Ascending aorta (tissue), 2 donors: ENCODE measurements at places on chromosomes 4 and X. TPM values are rescaled to one million over a fixed set of nuclear protein-coding genes. Genes with fewer than 3 reads are reported as not detected.

Gene GAB3
- total RNA-seq: 2.9 TPM

Gene TEX13C
- total RNA-seq: not detected

Gene RPGR
- 12.0 TPM for total RNA-seq

Gene DRP2
- 2.4 TPM for total RNA-seq

Gene EXOC1L
- not detected for total RNA-seq

Gene IDS
- total RNA-seq: 82.7 TPM

DNA sequence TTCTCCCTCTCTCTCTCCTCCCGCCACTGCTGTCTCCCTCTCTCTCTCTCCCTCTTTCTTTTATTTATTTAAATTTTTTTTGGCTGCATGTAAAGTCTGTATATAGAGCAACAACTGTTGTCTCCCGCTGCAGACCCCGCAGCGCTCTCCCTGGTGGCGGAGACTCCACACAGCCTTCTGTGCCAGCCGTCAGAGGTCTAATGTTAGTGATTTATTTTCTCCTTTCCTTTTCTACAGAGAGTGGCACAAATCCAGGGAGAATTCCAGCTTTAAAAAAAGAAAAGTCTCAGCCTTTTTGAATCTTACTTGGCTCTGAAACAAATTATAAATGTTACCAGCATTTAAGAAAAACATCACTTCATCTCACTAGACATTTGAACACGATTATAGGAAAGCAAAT is 106.2 kb downstream of the FAM9B start:
- DNase-seq: no peak

DNA sequence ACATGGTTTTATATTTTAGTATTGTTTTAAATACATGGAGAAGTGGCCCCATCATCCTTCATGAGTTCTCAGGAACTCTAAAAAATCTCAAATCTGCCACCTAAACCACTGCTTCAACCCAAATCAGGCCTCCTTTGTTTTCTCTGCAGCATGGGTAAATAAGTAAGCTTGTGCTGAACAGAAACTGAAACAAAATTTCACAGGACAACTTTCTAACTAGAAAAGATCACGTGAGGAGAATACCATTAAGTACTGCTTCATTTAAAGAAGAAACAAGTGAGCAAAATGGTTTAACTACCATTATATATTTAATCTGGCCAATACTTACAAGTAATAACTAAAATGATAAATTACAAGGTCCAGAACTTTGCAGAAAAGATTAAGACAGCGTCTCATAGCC is 2.5 kb downstream of the ARAP2 start:
- no peak for DNase-seq

DNA sequence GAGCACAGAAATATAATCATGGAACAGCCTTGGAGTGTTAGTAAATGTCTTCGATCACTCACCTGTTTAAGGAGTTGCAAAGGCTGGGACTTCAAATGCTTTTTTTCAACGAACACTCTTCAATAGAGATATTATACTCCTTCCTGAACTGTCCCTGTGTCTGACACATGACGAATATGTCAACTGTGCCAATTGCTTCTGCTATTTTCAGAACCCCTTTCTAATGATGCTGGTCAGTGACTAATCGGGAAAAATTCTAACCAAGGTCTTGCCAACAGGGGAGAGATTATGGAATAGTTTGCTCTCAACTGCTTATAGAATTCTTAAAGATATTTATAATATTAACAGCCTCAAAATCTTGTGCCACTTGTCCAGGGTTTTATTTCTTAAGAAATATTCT is 8.5 kb upstream of the KLHL34 start:
- DNase-seq: no peak

GRCh38 chrX:19886883-19887531 is 393 bp downstream of the SH3KBP1 start:
- DNase-seq: no peak

DNA sequence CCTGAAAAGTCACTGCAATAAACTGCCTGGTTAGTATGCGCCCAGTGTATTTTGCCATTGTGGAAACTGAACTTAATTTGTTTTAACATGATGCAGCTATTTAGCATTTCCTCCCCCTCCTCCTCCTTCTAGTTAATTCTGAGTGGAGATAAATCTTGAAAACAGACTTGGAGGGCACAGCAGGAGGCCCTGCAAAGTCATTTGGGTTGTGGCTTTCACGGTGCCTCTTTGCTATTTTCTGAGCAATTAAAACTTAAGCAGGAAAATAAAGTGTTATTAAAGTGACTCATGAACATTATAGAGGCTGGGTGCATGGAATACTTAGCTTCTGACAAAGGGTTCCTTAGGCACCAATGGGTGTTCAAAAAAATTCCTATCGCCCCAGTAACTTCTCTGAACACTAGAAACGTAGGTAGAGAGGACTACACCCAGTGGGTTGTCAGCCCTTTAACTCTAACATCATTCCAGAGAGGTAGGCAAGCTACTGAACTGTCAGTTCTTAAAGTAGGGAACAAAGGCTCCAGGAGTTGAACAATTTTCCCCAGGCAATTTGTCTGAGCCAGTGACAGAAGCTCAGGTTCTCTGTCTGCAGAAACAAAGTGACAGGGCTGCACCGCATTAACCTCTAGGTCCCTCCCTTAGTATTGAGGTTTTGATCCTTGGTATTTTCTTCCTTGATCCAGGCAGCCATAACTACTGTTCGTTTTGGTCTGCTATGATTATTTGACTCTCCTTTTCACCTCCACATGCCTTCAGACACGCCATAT is 158.3 kb upstream of the KIT start:
- no peak for DNase-seq

- DNase-seq: no peak
Observed at GRCh38 chr4:98745366-98745765, 87.0 kb upstream of the TSPAN5 start.

DNA sequence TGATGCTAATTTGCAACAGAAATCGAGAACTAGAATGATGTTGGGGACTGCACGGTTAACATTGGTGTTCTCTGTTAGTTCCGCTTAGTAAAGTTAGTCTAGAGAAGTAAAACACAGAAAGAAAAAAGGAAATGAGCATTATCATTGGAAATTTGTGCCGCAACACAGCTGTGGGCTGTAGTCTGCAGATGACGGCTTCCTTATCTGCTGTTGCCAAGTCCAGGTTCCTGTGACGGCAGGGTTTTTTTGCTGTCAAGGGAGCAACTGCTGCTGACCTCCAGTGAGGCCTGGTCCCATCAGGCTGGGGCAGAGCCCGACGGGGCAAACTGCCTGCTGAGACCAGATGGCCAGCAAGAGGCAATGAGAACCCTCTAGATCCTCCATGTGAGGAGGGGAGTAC is 38.9 kb upstream of the PHEX start:
- DNase-seq: no peak

- peak; percentile 80 for DNase-seq
Observed at GRCh38 chrX:150365051-150365989, 2.2 kb downstream of the MAMLD1 start.

DNA sequence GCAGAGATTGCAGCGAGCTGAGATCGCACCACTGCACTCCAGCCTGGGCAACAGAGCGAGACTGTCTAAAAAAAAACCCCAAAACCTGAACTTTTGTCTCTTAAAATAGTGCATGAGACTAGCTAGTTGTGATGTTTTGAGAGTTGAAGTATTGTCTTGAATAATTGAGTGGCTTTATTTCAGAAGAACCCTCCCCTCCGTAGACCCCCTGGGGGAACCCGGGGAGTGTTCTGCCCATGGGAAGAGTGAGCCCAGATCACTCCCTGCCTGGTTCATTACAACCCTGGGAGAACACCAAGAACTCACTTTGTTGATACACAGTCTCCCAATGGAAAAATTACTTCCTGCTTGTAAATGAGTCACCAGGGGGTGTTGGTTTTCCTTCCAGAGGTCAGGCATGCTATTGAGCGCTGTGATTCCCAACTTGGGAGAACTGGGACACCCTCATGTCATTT is 65.3 kb upstream of the SHISA3 start:
- no peak for DNase-seq

DNA sequence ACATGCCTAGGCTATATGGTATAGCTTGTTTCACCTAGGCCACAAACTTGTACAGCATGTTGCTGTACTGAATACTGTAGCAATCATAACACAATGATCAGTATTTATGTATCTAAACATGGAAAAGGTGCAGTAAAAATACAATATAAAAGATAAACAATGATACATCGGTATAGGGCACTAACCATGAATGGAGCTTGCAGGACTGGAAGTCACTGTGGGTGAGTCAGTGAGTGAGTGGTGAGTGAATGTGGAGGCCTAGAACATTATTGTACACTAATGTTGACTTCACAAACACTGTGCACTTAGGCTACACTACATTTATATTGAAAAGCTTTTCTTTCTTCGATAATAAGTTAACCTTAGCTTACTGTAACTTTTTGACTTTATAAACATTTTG is 45.6 kb upstream of the ANK2 start:
- no peak for DNase-seq

GRCh38 chr4:37644962-37645361 is 41.2 kb downstream of the RELL1 start:
- DNase-seq: no peak
